ENCODE measurements at places on chromosomes 12 and 14.
A peak's percentile ranks its signal among the peaks of the same experiment; 100 is the strongest.

DNA sequence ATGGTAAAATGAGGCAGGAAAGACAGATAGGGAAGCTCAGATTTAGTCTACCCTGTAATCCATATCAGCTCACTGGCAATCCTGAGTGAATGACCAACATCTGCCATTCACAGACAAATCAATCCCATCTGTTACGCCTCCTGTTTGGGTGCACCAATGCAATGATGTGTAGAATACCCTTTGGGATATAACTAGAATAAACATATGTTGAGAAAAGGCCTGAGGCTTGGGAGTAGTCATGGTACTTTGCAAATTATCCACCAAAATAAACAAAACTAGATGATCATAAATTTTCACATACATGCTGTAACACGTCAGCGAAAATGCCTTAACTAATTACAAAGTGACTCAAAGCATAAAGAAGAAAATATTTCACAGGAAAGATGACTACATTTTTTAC, 78.8 kb downstream of the KCNC2 start:
- no peak for DNase-seq

GRCh38 chr12:124317400-124317799, 22.5 kb downstream of the RFLNA start:
- no peak for DNase-seq

- DNase-seq: no peak
Observed at GRCh38 chr12:47131011-47131410, 51.3 kb upstream of the AMIGO2 start.

DNA sequence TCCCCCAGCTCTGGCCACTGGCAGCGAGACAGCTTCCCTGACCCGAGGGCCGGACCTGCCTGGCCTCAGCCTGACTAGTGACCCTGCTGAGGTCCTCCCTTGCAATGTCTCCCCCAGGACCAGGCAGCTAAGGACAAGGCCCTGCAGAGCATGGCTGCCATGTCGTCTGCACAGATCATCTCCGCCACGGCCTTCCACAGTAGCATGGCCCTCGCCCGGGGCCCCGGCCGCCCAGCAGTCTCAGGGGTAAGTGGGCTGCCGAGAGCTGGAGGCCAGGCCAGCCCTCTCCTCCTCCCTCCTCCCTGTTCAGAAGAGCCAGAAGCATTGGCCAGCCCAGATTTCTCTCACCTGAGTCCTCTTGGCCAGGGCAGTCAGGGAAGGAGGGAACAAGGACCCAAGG, 58.1 kb downstream of the TEAD4 start:
- DNase-seq: no peak

- no peak for DNase-seq
Observed at GRCh38 chr14:64407329-64407728, 19.2 kb downstream of the MTHFD1 start.

- DNase-seq: no peak
Observed at GRCh38 chr12:713281-713875, 39.0 kb upstream of the WNK1 start.

GRCh38 chr12:17301544-17301943, 695.6 kb upstream of the LMO3 start:
- no peak for DNase-seq

- no peak for DNase-seq
Observed at GRCh38 chr14:56858422-56858821, 48.1 kb upstream of the OTX2 start.

DNA sequence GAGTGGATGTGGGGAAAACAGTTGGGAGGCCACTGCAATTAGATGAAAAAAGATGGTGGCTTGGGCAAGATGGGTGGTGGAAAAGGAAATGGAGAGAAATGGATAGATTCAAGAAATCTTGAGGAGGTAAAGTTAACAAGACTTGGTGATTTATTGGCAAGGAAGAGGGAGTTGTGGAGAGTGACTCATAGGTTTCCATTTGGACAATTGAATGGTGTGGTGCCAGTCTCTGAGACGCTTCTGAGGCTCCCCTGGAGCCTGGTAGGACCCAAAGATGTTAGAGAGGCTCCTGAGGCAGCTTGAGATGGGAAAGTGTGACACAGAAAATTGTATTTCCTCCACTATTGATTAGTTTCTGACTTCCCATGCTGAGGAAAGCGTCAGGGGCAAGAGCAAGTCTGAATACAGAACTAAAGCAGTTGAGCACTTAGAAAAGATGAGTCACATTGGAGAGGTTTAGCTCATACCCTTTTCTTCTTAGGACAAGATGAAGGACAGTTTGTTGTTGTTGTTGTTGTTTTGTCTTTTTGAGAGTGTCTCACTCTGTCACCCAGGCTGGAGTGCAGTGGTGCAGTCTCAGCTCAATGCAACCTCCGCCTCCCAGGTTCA, 4.5 kb downstream of the PRPF40B start:
- no peak for DNase-seq

DNA sequence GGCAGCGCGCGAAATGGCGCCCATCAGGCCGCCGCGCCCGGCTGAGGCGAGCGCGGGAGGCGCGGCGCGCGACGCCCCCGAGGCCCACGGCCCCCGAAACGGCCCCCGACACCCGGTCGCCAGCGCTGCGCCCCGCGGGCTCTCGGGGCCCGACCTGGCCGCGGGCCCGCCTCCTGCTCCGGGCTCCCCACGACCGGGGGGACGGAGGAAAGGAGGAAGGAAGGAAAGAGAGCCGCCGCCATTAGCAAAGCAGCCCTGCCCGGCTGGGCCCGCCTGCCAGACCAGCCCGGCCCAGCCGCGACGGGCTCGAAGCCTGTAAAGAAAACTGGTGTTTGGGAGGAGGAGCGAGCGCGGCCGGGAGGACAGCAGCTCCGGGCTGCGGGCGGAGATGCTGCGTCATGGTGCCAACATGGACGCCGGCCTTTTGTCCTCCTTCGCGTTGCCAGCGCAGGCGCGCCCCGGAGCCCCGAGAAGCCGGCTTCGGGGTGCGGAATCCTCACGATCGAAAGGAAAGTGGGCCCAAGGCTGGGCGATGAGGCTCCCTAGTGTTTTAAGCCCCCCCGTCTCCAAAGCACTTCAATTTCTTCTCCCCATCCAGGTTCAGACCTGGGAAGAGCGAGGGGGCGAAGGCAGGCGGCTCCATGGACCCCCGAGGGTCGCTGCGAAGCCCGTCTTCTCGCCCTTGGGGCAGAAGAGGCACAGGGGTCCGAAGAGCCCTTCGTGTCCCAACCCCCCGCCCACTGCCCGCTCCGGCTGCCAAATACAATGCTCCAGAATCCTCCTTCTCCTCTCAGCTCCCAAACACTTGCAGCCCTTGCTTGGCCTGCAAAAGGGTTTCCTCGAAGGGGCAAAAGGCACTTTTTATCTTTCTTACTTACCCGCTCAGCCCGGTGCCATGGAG, 2.9 kb upstream of the SETD1B start:
- DNase-seq: no peak

DNA sequence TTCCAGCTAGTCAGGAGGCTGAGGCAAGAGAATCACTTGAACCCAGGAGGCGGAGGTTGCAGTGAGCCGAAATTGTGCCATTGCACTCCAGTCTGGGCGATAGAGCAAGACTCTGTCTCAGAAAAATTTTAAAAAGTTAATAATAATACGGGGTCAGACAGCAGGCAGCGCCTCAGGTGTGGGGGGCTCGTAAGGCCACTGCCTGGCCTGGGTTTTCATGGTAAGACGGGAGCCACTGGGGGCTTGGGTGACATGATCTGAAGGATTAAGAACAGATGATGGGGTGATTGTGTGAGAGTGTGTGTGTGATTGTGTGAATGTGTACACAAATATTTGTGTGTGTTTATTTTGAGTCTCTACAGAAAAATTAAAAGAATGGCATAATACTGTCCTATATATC, 23.6 kb downstream of the BCL7A start:
- no peak for DNase-seq

DNA sequence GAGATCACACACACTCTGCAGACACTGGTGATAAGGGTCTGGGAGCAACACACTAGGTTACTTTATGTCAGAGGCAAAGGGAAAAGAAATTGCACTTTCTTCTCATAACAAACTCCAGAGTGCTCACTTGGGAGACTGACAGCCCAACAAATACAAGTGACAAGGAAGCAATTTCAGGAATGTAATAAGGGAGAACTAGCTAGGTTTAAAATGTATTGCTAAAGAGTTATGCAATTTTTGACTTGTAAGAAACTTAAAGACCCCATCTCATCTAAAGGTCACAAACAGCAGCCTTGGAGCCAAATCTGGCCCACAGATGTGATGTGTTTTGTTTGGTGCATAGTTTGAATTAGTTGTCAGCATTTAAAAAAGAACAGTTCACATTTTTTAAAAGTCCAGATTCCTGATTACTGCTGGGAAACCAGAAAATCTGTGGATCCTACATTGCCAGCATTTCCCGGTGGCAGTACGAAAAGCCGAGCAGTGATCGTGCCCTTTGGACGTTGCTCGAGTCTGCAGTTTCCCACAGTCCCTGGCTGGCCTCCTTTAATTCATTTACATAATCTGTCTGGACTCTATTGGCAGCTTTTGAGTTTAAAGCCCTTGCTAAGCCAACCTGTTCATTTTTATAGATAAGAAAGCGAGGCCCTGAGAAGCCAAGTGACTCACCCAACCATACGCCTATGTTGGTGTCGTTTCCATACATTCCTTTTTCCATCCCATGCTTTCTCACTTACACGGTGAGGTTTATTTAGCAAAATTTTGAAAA, 42.0 kb upstream of the ETV6 start:
- no peak for DNase-seq

- DNase-seq: no peak
Observed at GRCh38 chr12:152440-152839, 61.5 kb downstream of the SLC6A12 start.

- DNase-seq: no peak
Observed at GRCh38 chr14:23301969-23302289, 730 bp downstream of the PPP1R3E start.

DNA sequence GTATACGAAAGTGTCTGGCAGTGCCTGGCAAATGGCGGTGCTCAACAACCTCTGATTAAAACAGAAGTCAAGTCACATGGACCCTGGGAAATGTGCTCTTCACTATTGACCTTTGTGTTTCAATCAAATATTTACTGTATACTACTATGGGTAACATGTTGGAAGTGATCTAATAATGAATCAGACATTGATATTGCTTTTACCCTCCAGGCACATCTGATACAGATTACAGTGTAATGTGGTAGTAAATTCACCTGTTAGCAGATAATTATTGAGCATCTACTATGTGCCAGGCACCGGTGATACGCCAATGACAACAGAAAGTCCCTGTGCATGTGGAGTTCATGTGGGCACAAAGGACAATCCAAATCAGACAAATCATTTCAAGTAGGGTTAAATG, 63.1 kb downstream of the STON2 start:
- DNase-seq: no peak

- no peak for DNase-seq
Observed at GRCh38 chr12:105427883-105428282, 97.4 kb downstream of the C12orf75 start.

DNA sequence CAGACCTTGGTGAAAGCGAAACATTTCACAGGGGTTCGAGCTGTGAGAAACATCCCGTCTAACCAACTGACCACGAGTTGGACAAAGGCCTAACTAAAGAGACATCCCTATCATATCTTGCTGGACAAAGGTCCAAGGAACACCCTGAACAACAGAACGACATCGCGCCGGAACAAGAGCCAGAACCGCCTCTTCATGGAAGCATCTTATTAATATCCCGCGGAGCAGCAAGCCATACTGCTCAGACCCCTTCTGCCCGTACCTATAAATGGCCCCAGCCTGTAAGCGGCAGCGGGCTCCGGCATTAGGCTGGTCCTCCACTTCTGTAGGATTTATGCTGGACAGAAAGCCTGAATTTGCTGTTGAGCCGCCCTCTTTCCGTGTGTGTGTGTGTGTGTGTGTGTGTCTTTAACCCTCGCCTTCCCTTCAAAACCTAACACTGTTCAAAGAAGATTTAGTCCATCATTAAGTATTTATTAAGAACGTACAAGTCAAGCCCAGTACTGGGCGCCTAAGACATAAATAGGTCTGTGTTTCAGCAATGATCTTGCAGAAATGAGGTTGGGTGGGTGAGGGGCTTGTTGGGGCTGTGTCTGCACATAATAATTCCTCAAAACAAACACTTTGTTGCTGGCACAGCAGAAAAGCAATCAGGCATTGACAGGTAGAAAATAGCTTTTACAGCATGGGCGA, 1.9 kb downstream of the SLC6A15 start:
- DNase-seq: no peak

DNA sequence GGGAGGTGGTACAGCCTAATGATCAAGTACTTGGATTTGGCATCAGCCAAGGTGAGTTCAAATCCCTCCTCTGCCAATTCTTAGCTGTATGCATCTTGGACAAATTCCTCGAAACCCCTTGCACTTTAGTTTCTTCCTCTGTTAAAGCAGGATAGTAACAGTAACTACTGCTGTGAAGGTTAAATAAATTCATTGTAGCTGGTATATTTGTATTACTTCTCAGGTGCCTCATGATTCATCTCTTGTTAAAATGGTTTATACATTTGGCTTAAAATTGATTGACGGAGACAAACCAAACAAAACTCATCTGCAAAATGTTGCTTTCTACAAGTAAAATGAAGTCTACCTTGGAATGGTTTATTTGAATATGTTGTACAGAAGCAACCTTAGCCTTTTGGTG, 2.3 kb upstream of the PTPRB start:
- no peak for DNase-seq

GRCh38 chr14:72476657-72477499, 417.0 kb downstream of the DPF3 start:
- DNase-seq: peak; percentile 30

DNA sequence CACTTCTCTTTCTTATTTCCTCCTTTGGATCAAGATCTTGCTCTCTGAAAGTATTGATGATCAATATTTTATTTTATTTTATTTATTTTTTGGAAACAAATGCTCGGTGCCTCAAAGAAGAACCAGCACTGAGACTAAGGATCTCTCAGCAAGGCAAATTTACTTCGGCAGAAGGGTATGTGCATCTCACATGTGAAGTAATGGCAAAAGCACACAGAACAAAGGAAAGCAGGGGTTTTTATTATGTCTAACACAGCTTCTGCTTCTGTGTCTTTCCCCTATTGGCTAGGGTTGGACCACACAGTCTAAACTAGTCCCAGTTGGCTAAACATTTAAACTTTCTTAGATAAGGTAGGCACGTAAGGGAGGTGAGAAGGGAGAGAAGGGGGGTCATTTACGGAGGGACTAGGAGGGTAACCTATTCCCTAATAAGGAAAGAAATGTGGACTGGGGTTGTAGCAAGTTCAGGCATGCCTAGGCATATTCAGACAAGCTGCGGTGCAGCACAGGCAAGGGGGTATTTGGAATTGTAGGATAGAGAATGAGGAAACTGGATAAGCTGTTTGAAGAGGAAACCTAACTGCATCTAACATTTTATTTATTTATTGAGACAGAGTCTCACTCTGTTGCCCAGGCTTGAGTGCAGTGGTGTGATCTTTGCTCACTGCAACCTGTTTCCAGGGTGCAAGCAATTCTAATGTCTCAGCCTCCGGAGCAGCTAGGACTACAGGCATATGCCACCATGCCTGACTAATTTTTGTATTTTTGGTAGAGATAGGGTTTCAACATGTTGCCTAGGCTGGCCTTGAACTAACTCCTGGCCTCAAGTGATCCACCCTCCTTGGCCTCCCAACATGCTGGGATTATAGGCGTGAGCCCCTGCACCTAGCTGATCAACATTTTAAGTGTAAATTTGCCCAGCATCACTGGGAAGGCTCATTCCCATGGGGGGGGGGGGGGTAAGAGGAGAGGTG, 90.0 kb upstream of the EIF5 start:
- no peak for DNase-seq

- no peak for DNase-seq
Observed at GRCh38 chr12:109967383-109968031, 28.7 kb downstream of the GIT2 start.

- DNase-seq: no peak
Observed at GRCh38 chr12:106705971-106706370, 68.5 kb upstream of the RIC8B start.

- no peak for DNase-seq
Observed at GRCh38 chr14:81221579-81222102, 882 bp upstream of the GTF2A1 start.

All from stimulated activated CD8-positive, alpha-beta memory T cell treated with anti-CD3 and anti-CD28 coated beads, Interleukin-7, amount 100 ng/mL, for 1 hour (primary cell).